Activated CD8-positive, alpha-beta memory T cell treated with anti-CD3 and anti-CD28 coated beads for 48 hours (primary cell): ENCODE measurements at places on chromosomes 3 and 15.

- no peak for DNase-seq
Measured at GRCh38 chr15:96359616-96360521, 29.4 kb downstream of the NR2F2 start.

- no peak for DNase-seq
Measured at GRCh38 chr3:31833391-31834190, 147.5 kb downstream of the OSBPL10 start.

- no peak for DNase-seq
Measured at GRCh38 chr3:33624756-33625155, 93.3 kb downstream of the CLASP2 start.

- no peak for DNase-seq
Measured at GRCh38 chr3:162130582-162130981, 634.0 kb downstream of the OTOL1 start.

- DNase-seq, result no peak
Measured at GRCh38 chr15:98876451-98877369, 130.9 kb downstream of the PGPEP1L start.

- DNase-seq, result no peak
Measured at GRCh38 chr15:68192117-68192516, 13.0 kb downstream of the CALML4 start.

- no peak for DNase-seq
Measured at GRCh38 chr3:169227911-169228310, 435.6 kb downstream of the MECOM start.

- no peak for DNase-seq
Measured at GRCh38 chr3:189776149-189776824, 145.1 kb downstream of the TP63 start.

DNA sequence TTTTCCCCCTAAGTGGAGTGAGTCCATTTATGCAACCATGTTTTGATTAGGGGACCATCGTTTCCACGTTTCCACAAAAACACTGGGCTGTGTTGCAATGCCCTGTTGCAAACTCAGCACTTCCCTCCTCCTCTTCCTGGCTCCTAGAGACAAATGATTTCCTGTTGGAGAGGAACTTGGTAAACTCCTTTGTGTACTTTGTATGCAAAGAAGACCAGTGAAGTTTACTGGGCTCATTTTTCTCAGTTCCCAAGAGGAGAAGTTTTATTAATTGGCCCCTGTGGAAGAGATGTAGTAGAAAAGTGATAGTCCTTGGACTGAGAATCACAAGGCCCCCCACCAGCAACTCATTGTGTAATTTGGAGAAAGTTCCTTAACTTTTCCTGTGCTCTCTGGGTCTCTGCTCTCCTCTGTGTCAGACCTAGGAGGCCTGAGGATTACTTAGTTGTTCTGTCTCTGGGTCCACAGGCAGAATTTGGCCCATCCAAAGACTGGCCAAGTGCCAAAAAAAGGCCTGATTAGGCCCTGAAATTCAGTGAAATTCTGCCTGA, 95.0 kb downstream of the ATG7 start:
- no peak for DNase-seq

GRCh38 chr3:153463895-153464294, 301.9 kb downstream of the RAP2B start:
- no peak for DNase-seq

GRCh38 chr3:184430940-184431339, 51.1 kb downstream of the CHRD start:
- no peak for DNase-seq

DNA sequence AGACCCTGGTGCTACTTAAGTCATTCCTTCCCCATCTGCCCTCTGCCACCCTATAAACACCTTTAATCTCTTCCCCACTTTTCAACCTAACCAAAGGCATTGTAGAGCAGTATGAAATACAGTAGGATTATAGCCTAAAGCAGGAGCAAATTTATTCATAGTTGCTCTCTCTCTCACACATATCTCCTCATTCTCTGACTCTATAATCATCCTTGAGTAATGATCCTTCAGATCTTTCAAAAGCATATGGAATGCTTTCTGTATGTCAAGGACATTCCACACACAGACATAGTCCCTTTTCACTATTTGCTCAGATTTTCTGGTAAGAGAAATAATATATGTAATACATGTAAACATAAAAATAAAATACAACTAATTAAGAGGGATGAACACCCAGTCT, 54.1 kb downstream of the TRPC1 start:
- DNase-seq, result no peak

DNA sequence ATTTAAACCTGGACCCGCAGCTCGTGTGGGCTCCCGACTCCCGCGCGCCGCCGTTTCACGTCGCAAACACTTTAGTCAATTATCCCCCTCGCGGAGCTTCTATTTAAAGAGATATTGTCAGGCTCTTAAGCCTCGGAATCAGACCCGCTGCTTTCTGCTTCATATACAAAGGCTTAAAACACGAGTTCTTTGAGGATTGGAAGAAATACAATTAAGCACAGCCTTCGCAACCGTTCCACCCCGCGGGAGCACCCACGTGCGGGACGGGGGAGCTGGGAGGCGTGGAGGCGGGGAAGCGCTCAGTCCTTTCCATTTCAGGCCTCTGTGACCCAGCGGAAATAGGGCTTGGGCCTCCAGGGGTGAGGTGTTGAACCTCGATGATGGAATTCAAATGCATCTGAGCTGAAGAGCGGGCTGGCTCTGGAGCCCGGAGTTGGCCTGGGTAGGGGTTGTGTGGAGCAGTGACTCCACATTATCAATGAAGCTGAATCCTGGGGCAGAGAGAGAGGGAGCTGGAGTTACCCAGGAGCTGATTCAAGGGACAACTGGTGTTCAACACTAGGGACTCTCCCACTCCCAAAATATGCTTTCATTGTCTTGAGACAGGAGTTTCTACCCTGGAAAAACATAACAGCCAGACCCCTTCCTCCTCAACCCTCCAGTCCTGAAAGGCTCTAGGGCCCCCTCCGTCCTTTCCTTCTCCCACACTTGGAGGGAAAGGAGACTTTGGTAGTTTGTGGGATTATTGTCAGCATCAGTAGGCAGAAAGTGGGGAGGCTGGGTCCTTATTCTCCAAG, 2.4 kb downstream of the ANKRD63 start:
- no peak for DNase-seq

DNA sequence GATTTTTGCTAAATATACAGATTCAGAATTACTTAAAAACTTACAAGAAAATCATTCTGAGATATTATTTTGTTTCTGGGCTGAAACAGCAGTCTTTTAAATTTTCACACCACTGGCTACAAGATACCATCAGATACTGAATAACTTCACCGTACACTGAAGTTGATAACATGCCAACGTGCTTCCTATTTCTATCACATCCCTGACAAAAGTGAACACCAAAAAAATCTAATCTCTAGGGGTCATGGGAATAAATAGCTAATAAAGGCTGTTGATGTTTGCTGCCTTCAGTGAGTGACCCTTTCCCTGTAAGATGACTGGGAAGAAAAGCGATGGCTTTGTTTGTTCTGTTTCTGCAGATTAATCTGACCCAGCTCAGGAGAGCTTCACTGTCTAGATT, 120.5 kb downstream of the DUT start:
- DNase-seq, result no peak

- DNase-seq, result no peak
Measured at GRCh38 chr15:69731081-69731330, 278.4 kb downstream of the RPLP1 start.

DNA sequence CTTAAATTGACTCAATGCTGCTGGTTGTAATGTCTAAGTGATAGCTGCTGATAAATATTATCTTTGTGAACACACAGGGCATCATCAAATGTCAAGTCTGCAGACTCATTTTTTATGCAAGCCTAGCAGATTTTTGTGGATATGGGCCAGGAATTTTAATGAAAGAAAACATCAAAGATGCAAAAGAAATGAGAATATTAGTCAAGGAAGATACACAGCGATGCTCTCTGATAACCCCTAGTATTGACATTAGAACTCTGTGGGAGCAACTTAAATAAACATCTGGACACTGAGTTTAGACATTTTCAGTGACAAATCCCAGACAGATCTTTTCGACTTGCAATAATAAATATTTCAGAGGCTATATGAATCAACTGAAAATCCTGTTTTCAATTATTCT, 28.3 kb downstream of the POLR2M start:
- DNase-seq, result no peak

DNA sequence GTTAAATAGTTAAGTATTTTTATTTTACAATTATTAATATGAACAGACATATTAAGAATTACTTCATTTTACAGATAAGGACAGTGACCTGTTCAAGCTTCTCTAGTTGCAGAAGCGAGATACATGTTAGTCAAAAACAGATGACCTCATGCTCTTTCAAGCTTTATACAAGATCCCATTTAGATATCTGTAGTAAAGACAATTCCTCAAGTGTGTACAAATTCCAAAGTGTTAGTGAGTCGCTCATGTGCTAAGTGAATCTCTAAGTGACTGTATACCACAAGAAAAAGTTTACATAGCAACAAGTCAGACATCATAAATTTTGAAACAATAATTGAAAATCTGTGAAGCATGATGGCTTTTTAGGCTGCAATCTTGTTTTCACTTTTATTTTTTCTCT, 293.8 kb downstream of the ROBO1 start:
- no peak for DNase-seq

DNA sequence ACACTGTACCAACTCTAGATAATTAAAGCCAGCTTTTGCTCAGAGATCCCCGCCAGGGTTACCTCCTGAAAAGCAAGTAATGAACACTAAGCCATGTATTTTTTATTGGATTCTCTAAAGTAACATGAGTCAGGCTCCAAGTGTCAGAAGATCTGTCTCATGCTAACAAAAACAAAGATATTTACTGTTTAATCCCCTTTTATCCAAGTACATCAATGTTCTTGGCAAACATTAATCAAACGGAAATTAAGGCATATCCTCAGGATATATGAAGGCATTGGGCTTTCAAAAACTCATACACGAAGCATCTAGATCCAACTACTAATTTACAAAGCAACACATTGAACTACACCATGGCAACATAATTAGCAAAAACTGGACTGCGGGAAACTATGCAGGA, 37.2 kb downstream of the MYO5A start:
- no peak for DNase-seq

GRCh38 chr15:38202361-38202760, 50.3 kb upstream of the SPRED1 start:
- no peak for DNase-seq

DNA sequence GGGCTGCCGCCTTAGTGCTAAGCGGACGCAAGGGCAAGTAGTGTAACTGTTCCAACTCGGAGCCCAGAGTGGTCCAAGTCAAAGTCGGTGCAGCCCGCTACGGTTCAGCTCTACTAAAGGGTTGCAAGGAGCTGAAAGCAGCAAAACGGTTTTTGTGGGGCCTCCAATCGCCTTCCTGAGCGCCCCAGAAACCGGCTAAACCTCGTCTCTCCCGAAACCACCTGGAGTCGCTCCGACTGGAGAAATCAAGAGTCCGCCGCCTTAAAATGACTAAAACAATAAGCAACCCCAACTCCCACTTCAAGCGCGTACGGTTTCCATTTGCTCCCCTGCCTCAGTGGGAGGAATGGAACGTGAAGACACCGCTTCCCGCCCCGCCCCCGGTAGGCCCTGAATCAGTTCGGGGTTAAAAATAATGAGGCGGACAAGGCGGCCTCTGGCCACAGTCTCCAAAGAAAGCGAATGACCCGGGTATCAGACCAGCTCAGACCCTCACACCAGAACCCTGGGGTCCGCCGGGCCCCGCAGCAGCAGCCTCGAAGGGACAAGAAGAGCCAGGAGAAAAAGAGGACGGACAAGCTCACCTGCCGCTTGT, 401 bp downstream of the SEC11A start:
- DNase-seq, result no peak

DNA sequence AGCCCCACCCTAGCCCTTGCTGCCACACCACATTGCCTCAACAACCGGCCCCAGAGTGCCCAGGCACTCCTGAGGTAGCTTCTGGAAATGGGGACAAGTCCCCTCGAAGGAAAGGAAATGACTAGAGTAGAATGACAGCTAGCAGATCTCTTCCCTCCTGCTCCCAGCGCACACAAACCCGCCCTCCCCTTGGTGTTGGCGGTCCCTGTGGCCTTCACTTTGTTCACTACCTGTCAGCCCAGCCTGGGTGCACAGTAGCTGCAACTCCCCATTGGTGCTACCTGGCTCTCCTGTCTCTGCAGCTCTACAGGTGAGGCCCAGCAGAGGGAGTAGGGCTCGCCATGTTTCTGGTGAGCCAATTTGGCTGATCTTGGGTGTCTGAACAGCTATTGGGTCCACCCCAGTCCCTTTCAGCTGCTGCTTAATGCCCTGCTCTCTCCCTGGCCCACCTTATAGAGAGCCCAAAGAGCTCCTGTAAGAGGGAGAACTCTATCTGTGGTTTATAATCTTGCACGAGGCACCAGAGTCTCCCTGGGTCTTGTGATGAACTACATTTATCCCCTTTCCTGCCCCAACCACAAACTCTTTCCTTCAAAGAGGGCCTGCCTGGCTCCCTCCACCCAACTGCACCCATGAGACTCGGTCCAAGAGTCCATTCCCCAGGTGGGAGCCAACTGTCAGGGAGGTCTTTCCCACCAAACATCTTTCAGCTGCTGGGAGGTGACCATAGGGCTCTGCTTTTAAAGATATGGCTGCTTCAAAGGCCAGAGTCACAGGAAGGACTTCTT, 39.1 kb downstream of the MESD start:
- no peak for DNase-seq

GRCh38 chr3:126025862-126026261, 56.9 kb downstream of the ROPN1B start:
- DNase-seq, result no peak

DNA sequence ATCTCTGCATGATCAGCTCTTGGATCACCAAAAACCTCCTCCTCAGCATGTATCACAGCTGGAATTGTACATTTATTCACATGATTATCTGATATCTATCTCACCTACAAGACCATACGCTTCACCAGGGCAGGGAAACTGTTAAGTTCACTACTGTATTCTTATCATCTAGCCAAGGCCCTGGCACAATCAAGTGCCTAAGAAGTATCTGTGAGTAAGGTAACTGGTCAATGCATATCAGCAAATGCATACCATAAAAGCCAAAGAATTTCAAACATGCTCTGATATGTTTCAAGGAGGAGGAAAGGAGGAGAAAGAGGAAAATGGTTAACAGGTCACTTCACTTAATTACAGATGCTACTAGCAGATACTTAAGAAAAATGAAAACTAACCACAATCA, 158.4 kb downstream of the LIPC start:
- DNase-seq, result no peak

- DNase-seq, result no peak
Measured at GRCh38 chr15:31004220-31004733, 12.8 kb upstream of the MTMR10 start.

- DNase-seq, result no peak
Measured at GRCh38 chr15:92663250-92663951, 7.8 kb upstream of the FAM174B start.

- DNase-seq, result no peak
Measured at GRCh38 chr15:66767240-66767659, 65.2 kb downstream of the SMAD6 start.

DNA sequence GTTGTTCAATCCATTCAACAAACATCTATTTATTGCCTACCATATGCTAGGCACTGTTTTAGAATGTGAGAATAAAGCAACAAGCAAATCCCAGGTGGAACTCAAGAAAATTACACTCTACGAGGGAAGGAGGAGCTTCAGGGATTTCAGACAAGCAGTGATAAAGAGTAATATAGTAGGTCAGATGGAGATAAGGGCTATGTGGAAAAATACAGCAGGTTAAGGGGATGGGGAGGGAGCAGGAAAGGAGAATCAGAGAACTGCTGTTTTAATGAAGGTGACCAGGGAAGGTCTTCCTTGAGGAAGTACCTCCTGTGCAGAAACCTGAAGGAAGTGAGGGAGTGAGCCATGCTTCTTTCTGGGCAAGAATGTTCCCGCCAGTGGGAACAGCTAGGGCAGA, 47.2 kb upstream of the NEO1 start:
- no peak for DNase-seq
